PC-3 (cell line): ENCODE measurements at places on chromosomes 13 and 19. TPM values are rescaled to one million over a fixed set of nuclear protein-coding genes. Genes with fewer than 3 reads are reported as not detected.

GRCh38 chr19:40862333-40862732, 12.1 kb upstream of the CYP2A6 start:
- DNase-seq: no peak

DNA sequence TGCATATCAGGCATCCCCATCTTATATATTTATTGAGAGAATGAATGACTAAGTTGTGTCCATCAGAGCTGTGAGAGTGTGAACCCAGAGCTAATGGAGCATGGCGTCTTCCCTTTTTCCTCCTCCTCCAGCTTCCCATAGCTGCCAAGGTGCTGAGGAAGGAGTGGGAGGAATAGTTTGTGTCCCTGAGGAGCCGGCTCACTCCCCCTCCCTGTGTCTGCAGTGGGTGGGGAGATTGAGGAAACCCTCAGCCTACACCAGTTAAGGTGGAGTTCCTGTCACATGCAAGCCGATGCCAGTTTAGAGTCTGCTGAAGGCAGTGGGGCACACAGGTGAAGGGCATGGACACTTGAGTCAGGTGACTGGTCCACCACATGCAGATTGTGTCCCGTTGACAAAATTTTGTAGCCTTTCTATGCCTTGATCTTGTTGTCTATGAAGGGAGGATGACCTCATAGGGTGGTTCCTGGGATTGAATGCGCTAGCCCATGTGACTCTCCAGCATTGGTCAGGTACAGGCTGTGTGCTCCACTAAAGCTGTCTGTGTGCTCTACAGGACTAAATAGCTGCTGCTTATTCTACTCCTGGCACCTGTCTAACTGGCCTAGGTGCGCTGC, 47.6 kb upstream of the GPI start:
- DNase-seq: no peak

The ZSCAN4 gene
- not detected in 2 replicates for total RNA-seq

The LILRB1 gene
- not detected in 2 replicates for total RNA-seq

GRCh38 chr19:29645491-29645867, 19.8 kb upstream of the PLEKHF1 start:
- no peak for DNase-seq

The TMEM145 gene
- total RNA-seq: 0.29 and 0.69 TPM in 2 replicates

- DNase-seq: no peak
Observed at GRCh38 chr19:977058-977464, 7.1 kb upstream of the WDR18 start.
